ENCODE measurements at places on chromosomes 2 and 18.

DNA sequence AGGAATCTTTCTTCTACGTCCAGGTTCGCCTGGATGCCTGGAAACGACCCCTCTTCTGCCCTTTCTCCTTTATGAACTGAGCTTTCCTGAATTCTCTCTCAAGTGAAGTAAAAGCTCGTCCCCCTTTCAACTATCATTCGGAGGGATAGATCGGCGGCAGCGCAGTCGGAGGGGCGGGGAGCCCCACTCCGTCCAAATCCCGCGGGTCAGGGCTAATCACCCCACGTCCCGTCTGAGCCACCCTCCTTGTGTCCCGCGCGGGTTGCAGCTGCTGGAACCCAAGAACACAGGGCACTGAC, 367 bp downstream of the FBXO48 start:
- DNase-seq, result no peak

- no peak for DNase-seq
Measured at GRCh38 chr2:217293046-217293445, 433.2 kb upstream of the TNP1 start.

DNA sequence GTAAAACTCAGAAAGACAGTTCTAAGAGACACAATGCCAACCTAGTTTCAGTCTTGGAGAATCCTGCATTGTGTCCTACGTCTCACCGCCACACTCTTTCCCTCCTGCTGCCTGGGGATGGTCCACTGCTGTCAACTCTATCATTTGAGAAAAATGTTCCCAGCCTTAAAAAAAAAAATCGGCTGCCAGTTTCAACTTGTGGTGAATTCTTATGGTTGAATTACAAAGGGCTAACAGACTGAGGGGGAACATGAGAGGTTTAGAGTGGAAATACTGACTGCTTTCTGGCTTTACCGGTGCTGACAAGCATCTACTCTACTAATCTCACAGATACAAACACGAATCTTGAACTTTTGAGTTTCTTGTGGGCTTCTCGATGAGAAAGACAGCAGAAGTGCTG, 74.0 kb downstream of the NAB1 start:
- no peak for DNase-seq

- no peak for DNase-seq
Measured at GRCh38 chr18:57855551-57855950, 52.4 kb upstream of the ATP8B1 start.

GRCh38 chr2:136168720-136169119, 50.8 kb upstream of the CXCR4 start:
- no peak for DNase-seq

GRCh38 chr2:118697781-118698180, 149.7 kb downstream of the EN1 start:
- DNase-seq, result no peak

- no peak for DNase-seq
Measured at GRCh38 chr2:214127571-214127970, 283.3 kb upstream of the VWC2L start.

DNA sequence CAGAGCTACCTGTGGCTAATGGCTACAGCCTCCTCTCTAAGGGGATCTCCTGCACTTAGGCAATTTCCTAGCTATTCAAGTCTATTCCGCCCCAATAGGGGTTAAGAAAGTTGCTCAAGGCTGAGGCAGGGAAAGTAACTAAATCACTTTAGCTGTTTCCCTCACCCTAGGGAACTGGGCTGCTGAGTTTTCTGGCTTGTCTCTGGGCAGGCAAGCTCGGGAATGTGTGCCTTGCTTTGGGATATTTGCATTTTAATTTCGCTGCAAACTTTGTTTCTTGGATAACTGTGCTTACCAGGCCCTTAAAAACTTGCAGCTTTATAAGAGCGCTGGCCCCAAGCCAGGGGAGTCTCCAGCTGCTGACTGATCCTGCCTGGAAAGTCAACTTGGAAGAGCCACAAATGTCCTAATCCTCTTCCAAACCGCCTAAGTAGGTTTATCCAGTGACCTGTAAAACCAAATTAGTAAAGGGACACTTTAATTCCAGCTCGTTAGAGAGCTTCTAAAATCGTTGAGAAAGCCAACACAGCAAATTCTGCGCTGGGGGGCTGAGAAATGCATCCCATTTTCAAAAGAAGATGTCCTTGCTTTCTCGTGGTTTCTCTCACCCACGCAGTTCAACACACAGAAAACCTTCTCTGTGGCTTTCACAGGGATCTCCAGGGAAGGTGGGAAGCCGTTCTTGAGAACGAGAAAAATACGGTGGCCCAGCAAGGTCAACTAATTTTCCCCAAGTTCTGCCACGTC, 59.5 kb upstream of the SP3 start:
- no peak for DNase-seq

GRCh38 chr18:76495006-76495370, at the start of gene ZNF516:
ZNF516 (minus strand) TSS chr18:76495242; CDS start chr18:76443054, 52,188 bp downstream.
- no peak for DNase-seq

DNA sequence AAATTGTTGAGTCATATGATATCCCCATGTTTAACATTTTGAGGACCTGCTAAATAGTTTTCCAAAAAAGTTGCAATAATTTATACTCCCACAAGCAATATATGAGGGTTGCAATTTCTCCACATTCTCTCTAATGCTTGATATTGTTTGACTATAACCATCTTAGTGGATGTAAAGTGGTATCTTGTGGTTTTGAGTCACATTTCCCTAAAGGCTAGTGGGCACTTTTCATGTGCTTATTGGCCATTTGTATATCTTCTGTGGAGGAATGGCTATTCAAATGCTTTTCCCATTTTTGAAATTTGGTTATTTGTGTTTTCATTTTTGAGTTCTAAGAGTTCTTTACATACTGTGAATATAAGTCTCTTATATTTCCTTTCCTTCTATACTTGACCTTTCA, 82.7 kb downstream of the SCG2 start:
- no peak for DNase-seq

DNA sequence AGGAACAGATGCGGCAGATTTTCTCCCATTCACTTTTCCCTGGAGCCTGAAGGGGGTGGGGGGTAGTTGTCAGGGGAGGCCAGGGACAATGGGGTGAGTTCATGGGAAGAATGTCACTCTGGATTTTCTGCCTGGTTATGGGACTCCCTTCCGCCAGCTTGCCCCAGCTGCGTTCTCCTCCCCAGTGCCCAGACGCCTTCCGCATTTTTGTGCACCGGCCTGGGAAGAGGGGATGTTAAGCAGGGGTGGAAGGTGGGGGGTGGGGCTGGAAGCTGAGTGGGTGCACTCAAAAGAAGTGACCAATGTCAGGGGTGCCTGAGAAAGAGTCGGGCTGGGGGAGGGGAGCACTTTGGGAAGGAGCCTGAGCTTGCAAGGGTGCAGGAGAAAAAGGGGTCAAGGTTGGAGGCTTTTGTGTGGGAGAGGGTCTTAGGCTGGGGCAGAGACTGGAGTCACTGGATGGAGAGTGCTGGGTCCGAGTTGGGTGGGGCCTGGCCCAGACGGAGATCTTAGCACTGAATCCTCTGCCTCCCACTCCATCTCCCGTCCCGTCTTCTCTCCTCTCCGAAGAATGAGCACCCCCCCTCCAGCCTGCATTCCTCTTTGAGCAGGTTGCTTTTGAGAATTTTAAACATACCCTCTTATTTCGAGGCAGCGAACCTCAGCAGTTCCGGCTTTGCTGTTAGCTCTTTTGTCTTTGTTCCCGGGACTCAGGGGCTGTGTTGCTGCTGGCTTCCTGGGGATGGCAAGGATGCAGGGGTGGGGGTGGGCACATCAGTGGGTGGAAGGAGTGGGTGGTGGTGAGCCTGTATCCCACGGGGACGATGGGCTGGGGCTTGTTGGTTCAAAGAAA, 2.7 kb downstream of the IGFBP2 start:
- DNase-seq, result no peak

DNA sequence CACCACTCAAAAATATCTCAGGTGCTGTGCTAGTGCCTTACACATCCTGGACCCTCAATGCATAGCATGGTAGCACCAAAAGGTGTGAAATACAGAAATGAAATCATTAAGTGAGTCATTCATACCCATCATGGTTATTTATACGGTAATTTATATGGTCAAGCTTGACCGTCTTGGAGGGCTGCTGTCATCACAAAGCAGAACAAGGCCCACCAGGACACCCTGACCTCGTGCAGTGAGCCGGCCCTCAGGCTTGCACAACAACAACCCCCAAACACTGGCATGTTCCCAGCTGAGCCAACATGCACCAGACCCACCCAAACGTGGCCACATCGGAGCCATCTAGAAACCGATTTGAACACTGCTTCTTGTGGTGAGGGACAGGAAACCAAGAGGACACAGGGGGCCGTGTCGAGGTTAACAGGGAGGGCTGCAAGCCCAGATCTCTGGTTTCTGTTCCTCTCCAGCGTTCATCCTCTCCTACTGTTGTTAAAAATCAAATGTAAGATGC, 378.5 kb upstream of the ID2 start:
- DNase-seq, result peak; percentile 41

- DNase-seq, result no peak
Measured at GRCh38 chr2:63735931-63736330, 105.8 kb upstream of the UGP2 start.

- DNase-seq, result no peak
Measured at GRCh38 chr2:180124273-180125139, 117.4 kb upstream of the CWC22 start.

DNA sequence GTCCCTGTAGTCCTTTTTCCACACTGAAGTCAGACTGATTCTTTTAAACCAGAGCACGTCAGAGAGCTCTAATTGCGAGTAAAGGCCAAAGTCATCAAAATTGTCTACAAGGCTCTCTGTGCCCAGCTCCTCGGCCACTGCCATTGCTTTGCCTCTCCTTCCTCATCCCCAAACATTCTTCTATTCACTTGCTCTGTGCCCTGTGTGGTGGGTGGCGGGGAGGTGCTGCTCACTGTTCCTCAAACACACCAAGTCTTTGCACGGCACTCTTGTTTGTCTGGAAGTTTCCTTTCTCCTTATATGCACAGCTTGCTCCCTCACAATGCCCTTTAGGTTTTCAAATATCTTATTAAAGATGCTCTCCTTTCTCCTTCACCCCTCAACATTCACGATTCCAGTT, 100.1 kb upstream of the FSHR start:
- no peak for DNase-seq

GRCh38 chr2:68658266-68658665, 14.9 kb downstream of the PROKR1 start:
- DNase-seq, result no peak

DNA sequence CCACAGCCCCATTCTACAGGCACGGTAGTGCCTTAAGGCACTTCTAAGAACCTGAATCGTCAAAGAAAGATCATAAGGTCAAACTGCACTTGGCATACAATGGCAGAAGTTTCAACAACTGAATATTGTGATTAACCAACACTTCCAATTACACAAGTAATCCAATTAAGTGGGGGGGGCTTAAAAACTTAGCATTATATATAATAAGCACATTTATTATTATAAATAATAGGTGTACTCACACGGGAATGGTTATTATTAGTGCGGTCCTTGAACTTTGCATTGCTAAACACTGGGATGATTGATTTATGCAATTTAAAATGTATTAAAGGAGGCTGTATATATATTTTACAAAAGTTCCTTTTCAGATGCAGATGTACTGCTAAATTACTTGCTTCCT, 7.6 kb downstream of the APCDD1 start:
- no peak for DNase-seq

DNA sequence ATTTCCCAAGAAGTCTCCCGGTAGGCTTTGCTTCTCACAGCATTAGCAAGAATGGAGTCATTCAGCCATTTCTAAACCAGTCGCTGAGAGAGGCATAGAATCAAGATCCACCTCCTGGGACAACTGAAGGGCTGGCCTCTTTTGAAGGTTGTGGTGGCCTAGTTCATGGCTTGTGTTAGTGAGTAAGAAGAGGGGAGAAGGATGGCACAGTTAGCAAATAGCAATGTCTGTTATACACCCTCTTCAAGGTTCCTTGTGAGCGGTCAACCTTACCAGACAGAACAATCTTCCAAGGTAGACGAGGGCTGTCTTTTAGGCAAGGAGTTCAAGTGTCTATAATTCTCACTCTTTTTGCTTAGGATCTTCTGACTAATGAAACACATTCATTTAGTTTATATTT, 35.4 kb upstream of the DNAH7 start:
- no peak for DNase-seq
